Globus pallidus (tissue), 1 donor: ENCODE measurements at places on chromosomes 5 and 9.

GRCh38 chr9:32706725-32707100 lies 71.2 kb upstream of the TAF1L start:
- DNase-seq, result no peak

GRCh38 chr5:89435347-89435746 lies 552.4 kb upstream of the MEF2C start:
- no peak for DNase-seq

DNA sequence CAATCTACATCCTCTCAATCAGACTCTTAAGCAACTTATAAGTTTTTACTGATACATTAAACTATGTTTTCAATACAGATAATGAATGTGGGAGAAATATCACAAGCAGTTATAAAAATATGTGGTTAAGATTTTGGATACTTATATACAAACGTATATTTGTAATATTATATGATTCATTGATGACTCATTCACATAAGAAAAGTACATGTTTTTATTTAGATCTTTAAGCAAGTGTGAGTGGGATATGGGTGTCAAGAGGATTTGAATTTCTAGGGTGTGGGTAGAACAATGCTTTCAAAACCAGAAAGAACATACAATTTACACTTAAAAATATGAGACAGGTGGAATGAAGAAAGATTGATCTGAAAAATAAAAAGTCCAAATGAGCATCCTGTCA lies 36.1 kb upstream of the ISL1 start:
- no peak for DNase-seq

DNA sequence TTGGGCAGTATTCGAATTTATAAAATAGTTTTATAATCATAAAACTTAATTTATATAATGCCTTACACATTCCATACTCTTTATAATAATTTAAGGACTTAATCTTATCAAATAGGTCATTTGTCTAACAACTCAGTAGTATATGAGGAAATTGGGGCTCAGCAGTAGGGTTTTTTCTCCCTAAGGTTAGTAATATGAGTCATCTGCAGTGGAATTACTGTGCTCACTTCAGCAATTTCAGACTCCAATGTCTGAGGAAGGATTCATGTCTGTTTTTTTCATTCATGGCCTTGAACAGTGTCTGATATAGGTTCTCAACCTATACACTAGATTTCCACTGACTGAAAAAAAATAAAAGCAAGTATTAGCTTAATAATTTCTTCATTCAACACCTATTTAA lies 7.4 kb downstream of the DMRTA1 start:
- DNase-seq, result no peak
